ENCODE measurements at places on chromosomes 6 and 20.

DNA sequence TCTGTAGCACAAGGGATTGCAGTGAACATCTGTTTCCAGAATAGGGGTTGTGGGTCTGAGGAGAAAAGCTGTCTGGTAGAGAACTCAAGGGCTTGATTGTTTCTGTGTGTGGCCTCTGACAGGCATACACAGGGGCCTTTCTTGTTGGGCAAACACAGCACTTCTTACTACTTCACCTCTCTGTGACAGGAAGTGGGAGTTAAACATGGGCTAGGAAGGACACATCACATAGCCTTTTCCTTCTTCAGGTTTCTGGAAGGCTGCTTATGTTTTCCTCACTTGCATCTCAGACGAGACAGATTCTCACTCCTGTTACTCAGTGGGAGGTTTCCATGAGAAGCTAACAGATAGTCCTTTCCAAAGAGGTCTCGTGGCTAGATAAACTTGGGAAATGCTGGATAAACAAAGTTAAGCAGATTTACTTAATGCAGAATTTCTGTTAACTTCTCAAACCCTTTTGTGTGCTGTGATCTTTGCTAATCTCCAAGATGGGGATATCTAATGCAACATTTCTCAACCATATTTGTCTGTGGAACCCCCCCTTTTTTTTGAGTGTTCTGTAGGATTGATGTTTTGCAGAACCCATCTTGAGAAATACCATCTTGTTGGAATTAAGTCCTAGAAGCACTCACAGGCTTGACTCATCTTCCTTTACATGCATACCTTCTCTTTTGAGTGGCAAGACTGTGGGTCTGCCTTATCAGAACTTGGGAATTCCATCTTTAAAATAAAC is 41.9 kb upstream of the RNF8 start:
- DNase-seq: no peak

GRCh38 chr6:154598399-154598798 is 87.9 kb upstream of the CNKSR3 start:
- no peak for DNase-seq

GRCh38 chr6:141354191-141354955 is 778.4 kb upstream of the GJE1 start:
- DNase-seq: no peak

GRCh38 chr6:56734335-56734734 is 91.6 kb upstream of the DST start:
- no peak for DNase-seq
